ENCODE measurements at places on chromosomes 3 and 15.

DNA sequence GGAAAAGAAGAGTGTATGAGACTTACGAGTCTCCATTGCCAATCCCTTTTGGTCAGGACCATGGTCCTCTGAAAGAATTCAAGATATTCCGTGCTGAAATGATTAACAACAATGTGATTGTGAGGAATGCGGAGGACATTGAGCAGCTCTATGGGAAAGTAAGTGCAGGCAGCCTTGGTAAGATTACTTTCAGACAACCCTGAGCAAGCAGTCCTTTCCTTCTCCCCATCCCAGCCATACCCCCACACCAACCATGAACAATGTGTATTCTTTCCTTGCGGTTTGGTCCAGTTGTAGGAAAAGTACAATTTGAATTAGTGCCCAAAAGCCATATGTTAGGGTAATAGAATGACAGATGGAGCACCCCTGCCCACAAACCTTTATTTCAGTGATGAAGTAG is 5.6 kb downstream of the TSEN2 start:
- no peak for DNase-seq

GRCh38 chr3:33911525-33912322 is 113.3 kb downstream of the PDCD6IP start:
- no peak for DNase-seq

DNA sequence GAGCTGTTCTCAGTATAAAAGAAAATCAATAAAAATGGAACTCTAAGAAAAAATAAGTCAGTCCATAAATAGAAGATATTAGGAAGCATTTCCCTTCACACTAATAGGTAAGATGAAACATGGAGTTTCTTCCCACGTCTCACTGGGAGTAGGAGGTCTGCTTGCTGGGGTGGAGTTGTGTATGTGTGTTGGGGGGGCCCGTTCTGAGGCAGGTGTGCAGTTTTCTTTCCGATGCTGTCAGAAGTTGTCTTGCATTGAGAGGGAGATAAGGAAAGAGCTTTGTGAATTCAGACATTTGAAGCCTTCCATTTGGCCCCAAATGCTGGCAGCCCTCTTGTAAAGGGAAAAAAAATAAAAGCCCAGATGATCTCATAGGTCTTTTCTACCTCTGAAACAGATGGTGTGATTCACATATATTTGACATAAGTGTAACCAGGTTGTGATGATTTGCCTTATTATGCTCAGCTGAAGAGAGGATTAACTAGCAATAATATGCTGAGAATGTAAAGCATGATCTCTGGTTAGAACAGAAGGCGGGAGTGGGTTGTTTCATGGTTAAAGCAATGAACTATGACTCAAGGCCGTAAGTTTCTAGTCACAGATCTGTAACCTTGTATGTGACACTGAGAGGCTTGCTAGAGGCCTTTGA is 8.8 kb downstream of the RASGRP1 start:
- no peak for DNase-seq

DNA sequence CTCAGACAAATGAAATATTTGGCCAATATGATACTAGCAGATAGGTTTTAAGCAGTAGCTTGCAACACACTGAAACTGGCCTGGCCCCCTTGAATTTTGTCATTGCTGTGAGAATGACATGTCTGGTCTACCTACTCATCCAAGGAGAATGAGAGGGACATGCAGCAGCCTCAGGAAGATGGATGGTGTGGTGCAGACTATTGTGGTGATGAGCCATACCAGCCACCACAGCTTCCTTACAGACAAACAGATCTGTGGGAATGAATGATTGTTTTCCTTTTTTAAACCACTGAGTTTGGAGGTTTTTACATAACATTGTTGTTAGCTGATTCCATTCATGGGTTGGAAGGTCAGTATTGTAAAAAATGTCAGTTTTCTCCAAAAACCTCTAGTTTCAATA is 133.7 kb upstream of the POU1F1 start:
- DNase-seq, result no peak

- no peak for DNase-seq
Observed at GRCh38 chr15:57643826-57644225, 52.1 kb downstream of the MYZAP start.

- no peak for DNase-seq
Observed at GRCh38 chr3:40290396-40290795, 19.1 kb upstream of the EIF1B start.

DNA sequence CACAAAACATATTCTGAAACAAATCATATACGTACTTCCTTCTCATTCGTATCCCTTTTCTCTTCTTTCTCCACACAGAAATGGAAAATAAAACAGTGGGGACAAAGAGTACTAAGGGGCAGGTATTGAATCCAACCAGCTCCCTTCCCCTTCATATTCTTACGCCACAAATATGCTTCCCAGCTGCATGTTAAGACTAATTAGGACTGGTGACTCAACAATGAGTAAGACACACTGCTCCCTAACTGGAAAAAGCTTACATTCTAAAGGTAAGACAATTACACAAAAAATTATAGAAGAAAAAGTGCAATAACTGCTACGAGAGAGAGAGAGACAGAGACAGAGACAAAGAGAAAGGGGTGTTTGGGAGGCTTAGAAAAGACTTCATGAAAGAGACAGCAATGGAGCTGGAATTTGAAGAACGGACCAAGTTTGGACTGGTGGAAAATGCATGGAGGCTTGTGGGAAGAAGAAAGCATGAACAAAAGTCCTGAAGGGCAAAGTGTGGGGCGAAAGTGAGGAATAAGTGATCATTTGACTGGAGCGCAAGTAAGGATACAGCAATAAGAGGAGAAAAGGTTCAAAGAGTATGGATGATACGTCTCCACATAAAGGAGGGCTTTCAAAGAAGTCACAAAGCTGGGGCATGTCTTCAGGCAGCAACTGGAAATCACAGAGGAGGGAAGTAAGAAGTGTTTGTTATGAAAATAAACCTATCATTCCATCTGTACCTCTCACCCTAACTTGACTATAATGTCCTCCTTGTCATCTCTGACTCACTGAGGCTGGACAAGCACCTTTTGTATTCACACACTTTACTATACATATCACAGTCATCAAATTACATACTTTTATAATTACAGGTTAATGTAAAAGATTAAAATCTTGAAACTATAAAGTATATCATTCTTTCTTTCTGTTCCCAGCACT is 49.2 kb downstream of the RYK start:
- DNase-seq, result no peak

- DNase-seq, result no peak
Observed at GRCh38 chr3:197552198-197552597, 3.6 kb downstream of the BDH1 start.

DNA sequence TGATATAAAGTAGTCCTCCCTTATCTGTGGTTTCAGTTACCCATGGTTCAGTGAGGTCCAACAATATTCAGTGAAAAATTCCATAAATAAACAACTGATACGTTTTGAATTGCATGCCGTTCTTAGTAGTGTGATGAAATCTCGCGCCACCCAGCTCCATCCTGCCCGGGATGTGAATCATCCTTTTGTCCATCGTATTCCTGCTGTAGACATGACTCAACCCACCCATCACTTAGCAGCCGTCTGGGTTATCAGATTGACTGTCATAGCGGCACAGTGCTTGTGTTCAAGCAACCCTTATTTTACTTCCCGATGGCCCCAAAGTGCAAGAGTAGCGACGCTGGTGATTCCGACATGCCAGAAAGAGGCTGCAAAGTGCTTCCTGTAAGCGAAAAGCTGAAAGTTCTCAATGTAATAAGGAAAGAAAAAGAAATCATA is 48.0 kb upstream of the MEX3B start:
- DNase-seq, result no peak

GRCh38 chr3:180306691-180307090 is 270.0 kb upstream of the PEX5L start:
- DNase-seq, result no peak

DNA sequence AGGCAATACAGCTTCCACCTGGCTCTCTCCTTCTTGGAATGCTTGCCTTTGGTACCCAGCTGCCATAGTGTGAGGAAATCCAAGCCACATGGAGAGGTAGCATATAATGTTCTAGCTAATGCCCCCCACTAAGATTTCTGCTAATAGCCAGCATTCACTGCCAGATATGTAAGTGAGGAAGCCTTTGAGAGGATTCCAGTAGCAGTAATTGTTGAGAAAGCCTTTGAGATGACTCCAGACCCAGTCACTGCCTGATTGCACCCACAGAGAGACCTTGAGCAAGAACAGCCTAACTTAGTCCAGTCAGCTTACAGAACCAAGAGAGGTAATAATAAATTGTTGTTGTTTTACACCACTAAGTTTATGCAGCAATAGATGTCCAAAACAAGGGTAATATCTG is 63.1 kb downstream of the STRIT1 start:
- no peak for DNase-seq

DNA sequence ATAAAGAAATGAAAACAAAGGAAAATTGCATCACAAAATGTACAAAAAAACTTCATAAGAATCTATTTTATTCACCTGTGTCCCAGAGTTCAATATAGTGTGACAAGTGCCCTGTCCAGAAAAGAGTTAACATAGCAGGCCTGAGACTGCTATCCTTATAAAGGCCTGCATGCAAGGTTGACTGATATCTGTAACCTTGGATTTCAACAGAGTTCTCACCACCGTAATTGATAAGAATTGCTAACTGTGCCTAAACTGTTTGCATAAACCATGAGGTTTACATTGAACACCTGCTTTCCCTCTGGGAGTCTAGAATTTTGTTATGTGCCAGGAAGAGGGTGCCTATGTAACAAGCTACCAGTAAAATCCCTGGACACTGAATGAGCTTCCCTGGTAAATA is 461.7 kb upstream of the DPH6 start:
- no peak for DNase-seq

DNA sequence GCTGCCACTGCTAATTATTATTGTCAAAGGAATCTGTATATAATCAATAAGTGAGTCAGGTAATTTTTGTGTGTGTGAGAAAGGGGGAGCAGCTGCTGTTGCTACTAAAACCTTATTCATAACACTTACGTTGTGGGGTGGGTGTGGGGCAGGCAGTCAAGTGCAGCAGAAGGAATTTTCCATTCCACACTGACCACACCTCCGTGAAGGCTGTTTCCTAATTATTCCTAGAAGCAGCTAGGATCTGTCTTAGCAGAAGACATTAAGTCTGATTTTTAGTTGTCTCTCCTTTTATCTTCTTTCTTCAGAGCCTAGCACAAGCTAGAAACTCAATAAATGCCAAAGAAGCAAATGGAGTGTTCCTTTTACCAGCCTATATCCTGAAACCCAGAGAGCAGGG is 4.0 kb upstream of the U2SURP start:
- no peak for DNase-seq

DNA sequence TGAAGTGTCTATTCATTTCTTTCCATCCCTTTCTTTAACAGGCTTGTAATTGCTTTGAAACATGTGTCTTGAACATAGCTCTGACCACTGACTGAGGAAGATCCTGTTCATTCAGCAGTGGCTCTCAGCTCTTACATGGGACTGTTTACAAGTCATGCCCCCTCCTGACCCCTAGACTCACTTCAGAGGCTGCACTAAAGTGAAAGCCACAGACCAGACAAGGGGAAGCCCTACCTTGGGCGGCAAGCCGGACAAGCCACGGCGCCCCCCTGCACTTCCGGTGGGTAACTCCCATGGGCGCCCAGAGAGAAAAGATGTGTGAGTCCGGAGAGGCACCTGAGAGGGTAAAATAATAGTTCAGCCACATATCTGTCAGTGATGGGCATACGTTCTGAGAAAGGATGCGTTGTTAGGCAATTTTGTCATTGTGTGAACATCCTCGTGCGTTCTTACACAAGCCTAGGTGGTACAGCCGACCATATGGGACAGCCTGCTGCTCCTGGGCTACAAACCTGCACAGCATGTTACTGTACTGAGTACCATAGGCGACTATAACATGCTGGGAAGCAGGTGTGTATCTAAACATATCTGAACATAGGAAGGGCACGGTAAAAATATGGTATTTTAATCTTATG is 116.2 kb downstream of the CHSY1 start:
- DNase-seq, result no peak

DNA sequence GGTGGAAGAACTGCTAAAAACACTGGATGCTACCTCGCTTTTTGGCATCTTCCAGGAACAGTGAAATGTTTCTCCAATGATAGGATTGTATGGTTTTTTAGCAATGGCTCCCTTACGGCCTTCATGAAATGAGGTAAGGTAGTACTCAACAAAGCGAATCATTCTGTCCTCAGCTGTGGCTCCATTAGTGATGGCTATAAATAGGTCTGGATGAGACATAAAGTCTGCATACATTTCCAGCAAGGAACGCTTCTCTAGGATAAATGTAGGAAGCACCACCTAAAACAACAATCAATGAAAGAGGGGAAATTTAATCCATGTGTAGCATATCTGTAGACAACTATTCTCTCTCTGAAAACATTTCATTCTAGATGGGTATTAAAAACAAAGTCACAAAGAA is 32.4 kb upstream of the SNX4 start:
- no peak for DNase-seq

DNA sequence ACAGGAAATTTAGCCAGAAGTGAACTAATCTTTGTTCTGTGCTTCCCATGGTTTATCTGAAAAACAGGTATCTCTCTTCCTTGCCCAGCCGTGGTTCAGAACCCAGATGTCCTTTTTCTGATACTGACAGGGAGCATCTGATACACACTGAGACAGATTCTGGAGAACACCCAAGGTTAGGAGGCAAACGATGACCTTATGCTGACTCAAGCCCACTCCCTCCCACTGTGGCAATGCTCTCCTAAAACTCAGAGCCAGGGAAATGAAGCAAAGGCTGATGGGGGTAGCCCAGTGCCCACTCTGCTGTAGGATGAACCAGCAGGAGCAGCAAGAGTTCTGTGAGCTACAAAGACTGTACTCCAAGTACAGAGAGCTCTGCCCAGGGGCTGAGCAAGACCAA is 225.1 kb downstream of the NTRK3 start:
- DNase-seq, result no peak

DNA sequence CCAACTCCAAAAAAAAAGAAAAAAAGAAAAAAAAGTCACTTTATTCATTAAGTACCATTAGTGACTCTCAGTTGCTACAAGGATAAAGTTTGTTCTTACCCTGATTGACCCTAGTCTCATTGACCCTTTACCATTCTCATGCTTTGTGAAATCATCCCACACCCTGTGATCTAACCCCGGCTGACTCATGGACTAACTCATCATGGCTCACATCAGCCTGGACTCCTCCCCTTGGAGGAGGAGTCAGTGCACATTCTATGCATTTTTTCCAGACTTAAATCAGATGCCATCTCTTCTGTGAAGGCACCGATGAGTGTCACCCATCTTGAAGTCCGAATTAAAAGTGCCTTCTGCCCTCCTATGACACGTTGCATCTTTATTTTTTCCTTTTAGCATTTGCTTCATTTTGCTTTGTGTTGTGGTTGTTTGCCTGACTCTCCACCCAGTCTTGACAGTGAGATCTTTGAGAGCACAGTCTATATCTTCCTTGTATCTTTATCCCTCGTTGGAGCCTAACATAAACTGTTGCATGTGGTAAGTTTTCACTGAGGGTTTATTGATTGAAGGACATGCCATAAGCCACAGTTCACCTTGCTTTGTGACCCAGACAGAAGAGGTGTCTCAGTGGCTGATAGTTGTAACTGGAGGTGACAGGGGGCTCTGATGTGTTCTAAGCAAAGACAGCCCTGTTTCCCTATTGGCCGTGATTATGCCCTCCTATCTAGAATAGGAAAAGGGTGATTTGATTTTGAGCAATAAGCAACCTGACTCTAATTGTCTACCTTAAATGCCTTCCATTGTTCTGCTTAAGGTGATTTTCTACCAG is 72.1 kb downstream of the IL1RAP start:
- no peak for DNase-seq
